ENCODE measurements at places on chromosomes 12 and 14.

DNA sequence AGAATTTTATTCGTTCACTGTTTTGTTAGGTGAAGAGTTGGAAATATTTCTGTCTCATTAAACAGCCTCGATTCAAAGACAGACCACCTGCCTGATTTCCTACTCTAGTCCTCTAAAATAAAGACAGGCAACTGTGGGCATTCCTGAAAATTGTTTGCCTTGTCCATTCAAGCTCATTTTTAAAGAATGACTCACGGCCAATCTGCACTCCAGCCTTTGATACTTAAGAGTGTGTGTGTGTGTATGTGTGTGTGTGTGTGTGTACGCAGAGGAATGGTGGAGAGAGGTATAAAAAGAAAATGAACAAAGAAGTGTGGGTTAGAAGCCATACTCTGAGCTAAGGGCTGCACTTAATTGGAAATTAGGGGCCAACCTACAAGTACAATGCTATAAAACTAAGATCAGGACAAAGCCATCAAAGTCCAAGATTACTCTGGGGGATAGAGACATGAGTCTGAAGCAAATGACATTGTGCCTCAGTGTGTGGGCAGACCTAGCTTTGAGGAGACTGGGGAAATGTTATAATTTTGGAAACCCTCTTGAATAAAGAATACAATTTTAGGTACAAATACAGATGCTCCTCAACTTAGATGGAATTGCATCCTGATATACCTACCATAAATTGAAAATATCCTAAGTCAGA lies 45.6 kb upstream of the SOCS2 start:
- no peak for DNase-seq

DNA sequence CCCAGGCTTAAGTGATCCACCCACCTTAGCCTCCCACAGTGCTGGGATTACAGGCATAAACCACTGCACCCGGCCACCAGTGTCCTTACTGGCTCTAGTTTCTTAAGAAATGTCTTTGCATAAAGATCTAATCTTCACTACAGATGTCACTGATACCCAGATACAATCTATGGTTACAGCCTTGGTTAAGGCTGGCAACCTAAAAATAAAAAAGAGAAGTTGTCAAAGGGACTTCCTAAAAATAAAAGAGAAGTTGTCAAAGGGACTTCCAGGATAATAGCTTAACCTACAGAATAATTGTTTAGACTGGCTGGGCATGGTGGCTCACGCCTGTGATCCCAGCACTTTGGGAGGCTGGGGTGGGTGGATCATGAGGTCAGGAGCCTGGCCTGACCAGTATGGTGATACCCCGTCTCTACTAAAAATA lies 27.6 kb downstream of the ETFBKMT start:
- DNase-seq, result no peak

GRCh38 chr12:96371790-96372699 lies 28.2 kb downstream of the CDK17 start:
- no peak for DNase-seq

DNA sequence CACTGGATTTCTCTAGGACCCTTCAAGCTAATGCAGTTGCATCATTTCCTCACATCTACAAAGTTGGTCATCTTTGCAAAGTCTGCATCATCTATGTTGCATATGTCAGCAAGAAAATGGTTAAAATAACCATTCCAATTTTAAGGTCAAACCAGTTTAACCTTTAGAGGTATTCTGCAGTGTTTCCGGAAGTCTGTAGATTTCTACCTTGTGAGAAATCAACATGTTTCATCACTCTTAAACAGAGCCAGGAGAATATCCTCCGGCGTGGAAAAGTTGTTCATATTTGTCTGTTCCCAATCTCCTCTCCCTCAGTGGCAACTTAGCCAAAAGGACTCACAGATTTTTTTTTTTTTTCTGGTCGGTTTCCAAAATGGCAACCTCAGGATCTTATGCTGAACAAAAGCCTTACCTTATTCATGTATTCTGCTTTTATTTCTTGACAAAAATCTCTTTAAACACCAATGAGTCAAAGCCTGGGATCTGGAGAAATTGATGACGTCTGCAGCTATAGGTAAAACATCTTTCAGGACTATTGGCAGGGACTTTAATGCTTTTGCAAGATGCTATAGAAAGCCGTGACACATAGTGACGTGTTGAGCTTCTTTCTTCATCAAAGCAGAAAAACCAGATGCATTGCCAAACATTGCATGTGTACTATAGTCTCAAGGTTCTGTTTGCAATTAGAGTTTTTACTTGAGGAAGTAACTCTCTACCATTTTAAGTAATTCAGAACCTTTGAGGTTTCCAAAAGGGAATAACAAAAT lies 16.0 kb upstream of the CDK17 start:
- DNase-seq, result no peak

DNA sequence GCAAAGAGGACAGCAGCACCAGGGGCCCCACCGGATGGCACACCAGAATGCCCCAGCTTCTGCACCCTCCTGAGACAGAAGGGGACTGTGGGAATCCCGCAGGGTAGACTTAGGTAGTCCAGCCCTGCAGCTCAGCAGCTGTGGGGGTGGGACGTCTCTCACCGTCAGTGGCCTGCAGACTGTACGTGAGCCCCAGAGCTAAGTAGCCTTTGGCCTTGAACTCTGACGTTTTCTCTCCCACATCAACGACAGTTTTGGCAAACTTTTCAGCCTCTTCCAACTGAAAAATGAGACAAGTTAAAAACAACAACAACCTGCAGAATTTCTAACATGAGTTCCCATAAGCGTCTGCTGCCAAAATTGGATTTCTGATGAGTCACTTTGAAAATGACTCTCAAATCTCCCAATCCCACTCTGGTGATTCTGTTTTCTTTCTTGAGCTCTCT lies 161.4 kb downstream of the TTC7B start:
- no peak for DNase-seq

GRCh38 chr12:24378548-24379407 lies 429.3 kb upstream of the SOX5 start:
- no peak for DNase-seq

DNA sequence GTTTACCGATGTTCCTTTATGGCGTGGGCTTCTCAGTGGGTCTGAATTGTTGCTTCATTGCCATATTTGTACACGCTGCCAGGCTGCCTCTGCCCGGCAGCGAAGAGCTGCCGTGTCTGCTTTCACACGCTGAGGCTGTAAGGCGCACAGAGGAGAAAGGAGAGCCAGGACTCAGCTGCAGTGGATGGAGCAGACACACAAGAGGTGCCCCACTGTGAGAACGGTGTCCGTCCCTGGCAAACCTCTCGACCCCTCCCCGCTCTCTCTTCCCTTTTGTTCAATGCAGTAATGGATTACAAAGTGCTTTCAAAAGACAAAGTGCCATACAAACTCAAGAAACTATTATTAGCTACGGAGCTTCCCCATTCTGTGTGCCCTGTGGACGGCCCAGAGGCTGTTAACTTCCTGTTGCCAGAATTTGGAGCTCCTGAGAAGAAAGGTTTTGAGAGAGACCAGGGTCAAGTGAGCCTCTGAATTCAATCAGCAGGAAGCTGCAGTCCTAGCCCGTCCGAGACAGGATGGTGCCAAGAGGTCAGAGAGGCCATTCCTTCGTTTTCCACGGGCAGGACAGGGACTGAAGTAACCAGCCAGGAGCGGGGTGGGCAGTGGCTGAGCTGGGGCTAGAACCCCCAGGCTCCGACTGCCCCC lies 15.8 kb downstream of the CCND2 start:
- no peak for DNase-seq

All from neural crest cell (in vitro differentiated cells).